ENCODE measurements at places on chromosomes 12 and 14.

DNA sequence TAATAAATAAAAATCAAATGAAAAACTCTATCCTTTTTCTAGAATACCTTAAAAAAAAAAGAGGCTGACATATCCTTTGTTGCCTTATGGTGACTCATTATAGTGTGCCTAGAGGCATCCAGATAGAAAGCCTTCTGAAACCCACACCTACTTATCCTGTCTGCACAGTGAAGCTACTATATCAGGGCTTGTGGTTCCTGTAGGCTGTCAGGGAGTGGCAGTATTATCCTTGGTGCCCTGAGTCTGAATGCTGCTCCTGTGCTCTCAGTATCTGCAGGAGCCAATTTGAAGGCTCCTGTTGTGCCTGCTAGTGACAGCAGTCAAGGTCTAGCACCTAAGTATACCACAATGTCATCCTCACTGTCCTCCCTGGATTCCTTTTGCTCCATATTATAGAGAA lies 168.4 kb upstream of the AVPR1A start:
- no peak for DNase-seq

DNA sequence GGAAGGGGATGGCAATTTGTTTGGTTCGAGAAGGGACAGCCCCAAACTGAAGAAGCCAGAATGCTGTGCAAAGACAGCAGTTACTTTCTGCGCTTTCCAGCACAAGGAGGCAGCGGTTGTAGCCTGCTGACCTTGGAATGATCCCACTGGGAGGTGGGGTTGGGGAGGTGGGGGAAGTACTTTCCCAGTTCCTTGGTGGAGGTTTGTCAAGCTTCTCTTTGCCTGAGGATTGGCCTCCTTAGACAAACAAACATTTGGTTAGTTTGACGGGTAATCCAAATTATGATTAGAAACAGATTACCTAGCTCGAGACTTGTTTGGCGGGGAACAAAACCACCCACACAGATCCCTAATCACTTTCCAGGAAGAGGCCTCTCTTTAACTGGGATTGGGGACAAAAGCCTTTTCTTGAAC lies 79.1 kb upstream of the EGLN3 start:
- DNase-seq, result no peak

GRCh38 chr12:40248585-40249297 lies 23.9 kb downstream of the LRRK2 start:
- no peak for DNase-seq

DNA sequence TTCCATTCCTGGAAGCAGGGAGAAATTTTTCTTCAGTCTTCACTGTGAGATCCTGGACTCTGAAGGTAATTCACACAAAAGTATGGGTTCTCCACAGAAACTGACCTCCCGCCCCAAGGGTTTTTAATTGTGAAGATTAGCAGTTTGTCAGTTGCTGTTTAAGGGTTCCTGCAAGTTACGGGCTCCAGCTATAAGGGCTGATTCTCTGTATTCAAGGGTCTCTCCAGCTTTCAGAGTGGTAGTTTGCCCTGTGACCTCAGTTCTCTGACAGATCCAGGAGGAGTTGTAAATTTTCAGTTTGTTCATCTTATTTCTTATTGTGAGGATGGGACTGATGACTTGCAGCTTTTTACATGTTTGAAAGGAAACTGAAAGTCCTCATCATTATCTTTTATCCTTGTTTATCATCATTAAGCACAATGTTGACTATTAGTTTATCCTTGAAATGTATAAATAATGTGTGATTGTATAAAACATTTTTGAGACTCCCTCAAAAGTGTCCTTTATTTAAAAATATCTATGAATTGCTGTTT lies 110.9 kb downstream of the SCAF11 start:
- no peak for DNase-seq

GRCh38 chr12:50400104-50400637 lies 514 bp upstream of the LARP4 start:
- DNase-seq, result no peak

DNA sequence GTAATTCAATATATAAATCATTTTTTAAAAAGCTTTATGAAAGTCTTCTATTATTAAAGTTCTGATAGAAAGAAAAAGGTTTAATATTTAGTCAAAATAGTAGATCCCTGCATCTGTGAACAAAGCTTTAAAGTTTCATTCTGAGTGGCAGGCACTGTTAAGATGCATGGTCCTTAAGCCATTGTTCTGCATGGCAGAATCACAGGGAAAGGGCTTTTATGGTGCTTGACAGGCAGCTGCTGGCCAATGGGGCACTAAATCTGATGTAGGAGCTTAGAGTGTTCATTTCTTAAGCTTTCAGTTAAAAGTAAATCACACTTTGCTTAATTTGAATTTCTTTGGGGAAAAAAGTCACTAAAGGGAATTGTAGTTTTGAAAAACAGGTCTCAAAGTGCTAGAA lies 148.2 kb downstream of the PLEKHA5 start:
- DNase-seq, result no peak

DNA sequence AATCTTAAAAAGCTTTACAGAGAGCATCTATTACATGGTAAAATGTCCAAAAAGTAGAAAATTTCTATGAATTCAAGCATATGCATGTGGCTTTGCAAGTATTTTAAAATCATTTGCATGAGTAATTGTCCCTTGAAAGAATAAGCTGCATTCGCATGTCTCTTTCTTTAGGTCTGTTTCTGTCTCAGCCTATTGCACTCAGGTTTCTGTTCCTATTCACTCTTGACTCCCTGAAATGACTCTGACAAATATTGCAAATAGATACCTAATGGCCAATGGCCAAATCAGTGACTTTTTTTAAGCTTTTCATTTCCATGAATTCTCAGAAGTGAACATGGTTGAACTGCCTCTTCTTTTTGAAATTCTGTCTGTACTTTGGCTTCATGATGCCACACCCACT lies 6.4 kb upstream of the TTC8 start:
- no peak for DNase-seq

DNA sequence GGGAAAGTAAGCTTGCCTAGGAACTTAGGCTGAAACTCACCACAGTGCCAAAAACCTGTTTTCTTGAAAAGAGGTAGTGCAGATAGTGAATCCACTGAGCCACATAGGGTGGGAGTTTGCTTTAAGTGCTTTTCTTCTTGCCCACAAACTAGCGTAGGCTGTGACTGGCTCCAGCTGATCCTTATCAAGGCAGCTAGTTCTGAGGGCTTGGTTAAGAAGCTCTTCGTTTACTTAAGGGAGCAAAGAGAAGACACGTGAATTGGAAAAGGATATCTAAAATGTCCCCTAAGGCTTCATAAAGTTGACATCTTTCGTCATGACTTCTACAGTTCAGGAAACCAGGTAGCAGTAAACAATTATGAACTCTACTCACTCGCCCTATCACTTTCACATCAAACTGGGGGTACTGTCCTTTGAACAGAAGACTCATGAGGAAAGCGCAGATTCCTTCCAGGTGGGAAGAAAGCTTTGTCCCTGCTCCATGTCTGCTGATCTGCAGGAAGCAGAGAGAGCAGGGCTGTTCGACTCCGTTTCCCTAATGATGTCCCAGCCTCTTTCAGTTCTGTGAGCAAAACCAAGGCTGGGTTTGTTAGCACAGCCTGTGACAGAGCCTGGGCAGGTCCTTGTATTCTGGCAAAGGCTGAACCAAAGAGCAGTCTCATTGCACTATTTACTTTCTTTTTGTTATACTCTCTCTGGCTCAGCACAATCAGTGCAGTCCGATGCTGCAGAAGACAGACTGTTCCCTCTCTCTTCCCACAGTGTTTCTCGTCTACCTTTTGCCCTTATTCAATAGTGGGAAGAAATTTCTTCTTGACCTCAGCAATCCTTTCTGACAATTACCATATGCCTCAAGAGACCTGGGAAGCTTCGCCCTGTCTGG lies 93.5 kb upstream of the ETV6 start:
- no peak for DNase-seq

DNA sequence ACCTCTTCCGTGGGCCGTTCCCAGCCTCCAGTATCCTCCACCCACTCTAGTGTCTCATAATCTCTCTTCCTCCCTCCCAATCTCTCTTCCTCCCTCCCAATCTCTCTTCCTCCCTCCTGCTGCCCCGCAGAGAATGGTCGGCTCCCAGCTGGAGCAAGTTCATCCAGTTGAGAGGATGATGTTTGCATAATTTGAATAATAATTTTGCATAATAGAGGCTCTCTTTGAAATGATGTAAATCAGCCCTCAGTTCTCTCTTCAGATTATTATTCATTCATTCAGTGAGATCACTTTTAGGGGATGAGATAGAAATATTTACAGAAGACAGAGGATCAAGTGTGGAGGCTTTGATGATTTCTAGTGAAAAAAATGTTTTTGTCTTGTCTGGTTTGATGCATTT lies 125.0 kb downstream of the PTPN11 start:
- DNase-seq, result no peak

DNA sequence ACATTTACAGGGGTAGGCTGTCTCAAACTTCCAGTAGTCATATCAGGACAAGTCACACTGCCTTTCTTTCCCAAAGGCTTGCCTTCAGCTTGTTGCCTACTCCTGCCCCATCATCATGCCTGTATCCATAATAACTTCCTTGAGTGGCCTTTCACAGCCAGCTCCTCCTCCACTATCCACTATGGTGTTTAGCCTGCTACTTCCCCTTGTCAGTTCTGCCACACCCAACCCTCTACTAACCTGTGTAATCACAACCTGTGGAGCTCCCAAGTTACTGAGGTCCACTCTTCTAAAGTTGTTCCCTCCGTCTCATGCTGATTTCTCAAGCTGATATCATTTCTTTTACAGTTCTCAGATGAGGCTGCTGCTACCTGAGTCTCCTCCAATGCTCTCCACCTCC lies 159.9 kb downstream of the BMP4 start:
- DNase-seq, result no peak

- no peak for DNase-seq
Observed at GRCh38 chr12:19846574-19846973, 407.3 kb downstream of the AEBP2 start.

DNA sequence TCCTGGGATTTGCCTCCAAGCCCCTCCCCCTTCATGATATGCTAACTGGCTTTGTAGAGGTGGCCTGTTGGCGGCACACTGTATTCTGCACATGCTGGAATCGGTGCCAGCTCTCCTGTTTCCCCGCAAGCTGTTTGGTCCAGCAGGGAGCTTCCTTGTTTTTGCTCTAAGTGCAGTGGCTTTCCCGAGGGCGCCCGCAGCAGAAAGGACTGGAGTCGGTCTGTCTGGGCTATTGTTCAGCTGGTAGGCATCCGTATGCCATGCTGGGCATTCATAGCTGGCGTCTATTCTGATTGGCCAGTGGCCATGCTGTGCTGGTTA lies 88.9 kb upstream of the MED13L start:
- no peak for DNase-seq

DNA sequence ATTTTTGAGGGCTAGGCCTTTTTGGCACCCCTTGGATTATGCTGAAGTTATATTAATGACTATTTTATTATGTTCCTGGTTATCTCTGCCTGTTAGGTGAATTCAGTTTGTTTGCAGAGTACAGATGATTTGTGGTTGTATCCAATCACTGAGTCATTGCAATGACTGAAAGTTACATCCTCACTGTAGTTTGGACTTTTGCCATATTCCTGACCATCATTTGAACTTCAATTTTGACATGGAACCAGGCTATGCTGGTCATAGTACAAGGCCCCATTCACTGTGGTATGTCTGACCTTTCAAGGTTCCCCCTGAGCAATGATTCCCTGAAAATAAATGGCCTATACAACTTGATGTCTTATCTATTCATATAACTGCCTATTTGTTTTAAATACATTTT lies 621.0 kb downstream of the CCER1 start:
- no peak for DNase-seq

DNA sequence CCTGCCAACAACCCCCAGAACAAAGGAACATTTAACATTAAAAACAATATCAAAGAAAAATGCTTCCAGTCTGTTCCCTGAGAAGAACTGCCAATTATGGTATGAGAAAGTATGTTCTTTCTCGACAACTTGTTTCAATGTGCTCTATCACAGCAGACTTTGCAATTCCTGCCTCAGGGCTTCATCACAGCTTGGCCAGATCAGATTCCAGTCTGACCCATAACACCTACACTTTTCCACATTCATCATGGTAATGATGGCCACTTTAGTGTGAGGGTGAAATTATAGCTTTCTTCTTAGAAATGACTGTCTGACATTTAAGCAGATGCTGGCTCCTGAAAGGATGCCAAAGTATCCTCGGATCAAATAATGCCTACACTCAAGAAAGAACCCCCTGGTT lies 17.0 kb downstream of the NEK9 start:
- DNase-seq, result no peak

All from activated CD4-positive, CD25-positive, alpha-beta regulatory T cell treated with anti-CD3 and anti-CD28 coated beads, Interleukin-2, amount 50 U/mL, for 16 hours (primary cell).